H1 (cell line): ENCODE measurements at places on chromosomes 16 and 17. TPM values are rescaled to one million over a fixed set of nuclear protein-coding genes. Genes with fewer than 3 reads are reported as not detected.

TNK1 gene
- polyA plus RNA-seq: 9.5 and 13.4 TPM in 2 replicates

PRR29 gene
- 0.83 and 0.96 TPM in 2 replicates for polyA plus RNA-seq

TBC1D3 gene
- polyA plus RNA-seq: not detected in 2 replicates

DNA sequence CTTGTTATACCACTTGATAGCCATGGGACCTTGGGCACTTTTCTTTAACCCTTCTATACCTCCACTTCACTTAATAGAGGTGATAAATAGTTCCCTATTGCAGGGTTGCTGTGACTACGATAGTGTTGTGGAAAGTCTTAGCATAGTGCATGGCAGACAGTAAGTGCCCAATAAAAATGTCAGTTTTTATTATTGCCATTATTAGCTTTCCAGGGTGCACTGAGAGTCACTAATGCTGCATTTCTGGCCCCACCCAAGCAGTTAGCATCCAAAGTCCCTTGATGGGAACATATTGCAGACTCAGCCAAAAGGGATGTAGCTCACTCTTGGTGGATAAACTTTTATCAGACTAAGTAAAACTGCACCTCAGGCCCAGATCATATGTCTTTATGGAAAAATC lies 41.5 kb upstream of the TEKT3 start:
- H3K27ac ChIP-seq: no peak overlapping the region
- no peak overlapping the region for H3K4me3 ChIP-seq
- no peaks in the 10 kb centered on the region for H3K36me3 ChIP-seq
- no peaks in the 10 kb centered on the region for H3K27me3 ChIP-seq
- DNase-seq: no peak

DNA sequence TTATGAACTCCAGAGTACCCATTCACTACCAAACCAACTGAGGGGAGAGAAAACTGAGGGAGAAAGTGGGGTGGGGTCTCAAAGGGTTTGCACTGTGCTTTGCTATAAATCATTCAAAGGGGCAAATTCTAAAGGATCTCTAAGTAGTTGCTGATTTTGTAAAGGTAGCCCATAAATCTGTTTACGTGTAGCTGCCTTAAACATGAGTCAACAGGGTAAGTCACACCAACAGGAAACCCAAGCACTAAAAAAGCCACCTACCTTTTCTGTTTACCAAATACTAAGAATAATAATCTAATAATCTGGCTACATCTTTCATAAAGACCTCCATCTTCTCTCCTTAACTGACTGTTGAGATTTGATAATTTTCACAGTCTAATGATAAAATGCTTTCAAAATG lies 8.4 kb upstream of the HSBP1 start:
- peaks cover 18% of the 10 kb centered on the region for H3K4me1 ChIP-seq
- H3K27ac ChIP-seq: no peak overlapping the region

DNA sequence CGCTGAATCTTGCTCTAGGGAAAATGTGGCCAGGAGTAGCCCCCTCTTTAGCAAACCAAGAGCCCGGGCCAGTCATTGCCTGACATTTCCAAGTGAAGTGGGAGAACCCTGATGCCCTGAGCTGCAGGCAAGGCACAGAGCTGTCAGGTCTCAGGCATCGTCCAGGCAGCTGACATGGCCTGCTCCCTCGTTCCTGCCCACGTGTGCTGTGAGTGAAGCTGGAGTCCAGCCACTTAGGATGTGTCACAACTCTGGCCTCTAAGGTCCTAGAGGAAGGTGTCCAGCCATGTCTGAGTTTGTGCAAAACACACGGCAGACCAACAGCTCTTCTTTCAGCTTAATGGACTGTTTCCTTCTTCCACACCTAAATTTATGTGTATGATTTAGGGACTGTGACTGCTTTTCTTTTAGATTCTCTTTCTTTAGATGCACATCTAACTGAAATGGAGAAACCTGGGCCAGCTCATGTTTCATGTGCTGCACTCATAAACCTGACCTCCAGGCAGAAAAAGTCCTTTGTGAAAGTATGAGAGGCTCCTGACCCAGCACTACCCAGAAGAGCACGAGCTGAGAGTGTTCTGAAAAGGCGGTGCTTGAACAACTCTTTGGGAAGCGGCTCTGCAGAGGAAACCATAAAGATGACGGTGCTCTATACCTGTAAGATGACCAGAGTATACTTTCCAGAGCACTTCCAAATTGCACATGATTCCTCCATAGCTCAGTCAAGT lies 14.8 kb upstream of the LIMD2 start:
- H3K36me3 ChIP-seq: peaks cover 9% of the 10 kb centered on the region
- DNase-seq: no peak
- H3K4me1 ChIP-seq: no peaks in the 10 kb centered on the region
- no peaks in the 10 kb centered on the region for H3K27me3 ChIP-seq
- no peak overlapping the region for H3K4me3 ChIP-seq
- no peak overlapping the region for H3K27ac ChIP-seq

DNA sequence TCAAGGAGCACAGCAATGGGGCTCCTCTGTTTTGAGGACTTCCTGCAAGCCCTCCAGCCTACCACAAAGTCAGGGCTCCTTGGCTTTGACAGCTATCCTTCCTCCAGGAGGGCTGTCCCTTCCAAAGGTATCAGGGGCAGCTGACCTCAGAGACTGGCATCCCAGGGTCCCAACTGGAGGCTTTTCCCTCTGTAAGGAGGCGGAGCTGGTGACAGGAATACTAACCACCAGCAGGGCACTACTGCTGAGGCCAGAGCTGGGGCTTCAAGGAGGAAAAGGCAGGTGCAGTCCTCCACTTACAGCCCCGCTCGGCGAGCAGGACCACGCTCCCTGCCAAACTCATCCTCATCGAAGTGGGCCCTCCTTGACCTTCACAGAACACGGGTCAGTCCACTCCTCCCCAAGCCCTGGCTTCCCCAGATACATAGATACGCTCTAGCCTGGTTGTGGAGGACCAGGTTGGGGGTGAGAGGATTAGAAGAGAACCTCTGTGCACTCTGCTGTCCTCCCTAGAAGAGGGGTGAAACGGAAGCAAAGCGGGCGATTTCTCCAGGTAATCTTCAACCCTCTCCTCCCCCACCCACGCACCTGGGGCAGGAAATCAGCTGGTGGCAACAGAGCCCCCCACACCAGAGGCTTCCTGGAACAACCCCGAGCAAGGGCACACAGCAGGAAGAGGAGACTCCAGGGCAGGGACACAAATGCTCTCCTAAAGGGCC lies 20.5 kb downstream of the ST3GAL2 start:
- no peak overlapping the region for H3K4me3 ChIP-seq
- DNase-seq: no peak
- no peaks in the 10 kb centered on the region for H3K27me3 ChIP-seq
- H3K4me1 ChIP-seq: no peaks in the 10 kb centered on the region
- no peak overlapping the region; the same call in 1 of the 2 replicates for H3K27ac ChIP-seq

DNA sequence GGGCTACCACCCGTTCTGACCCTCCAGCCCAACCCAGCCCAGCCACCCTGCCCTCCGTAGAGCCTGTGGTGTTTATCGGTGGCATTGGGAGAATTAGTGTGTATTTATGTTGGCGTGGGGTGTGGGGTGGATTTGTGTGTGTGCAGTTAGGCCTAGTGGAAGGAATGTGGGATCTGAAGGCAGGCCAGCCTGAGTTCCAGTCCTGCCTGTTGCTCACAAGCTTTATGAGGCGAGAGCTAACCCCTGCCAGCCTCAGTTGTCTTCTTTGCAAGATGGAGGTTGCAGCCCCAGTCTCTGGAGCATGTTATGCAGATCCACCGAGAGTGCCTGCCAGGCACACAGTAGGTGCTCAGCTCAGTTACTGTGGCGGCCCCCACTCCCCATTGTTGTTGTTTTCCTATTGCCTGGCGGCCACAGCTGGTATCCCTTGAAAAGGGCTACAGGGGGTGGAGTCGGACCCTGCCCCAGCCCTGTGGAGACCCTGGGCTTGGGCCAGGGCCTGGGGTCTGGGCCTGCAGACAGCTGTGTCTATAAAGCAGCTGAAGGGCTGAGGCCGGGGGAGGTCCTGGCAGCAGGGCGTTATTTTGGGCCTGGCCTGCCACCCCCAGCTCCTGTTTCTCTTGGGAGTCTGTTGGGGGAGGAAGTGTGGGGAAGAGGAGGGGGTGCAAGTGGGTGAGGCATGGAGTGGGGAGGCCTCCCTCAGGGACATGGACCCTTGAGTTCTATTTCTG lies 5.1 kb downstream of the ERBB2 start:
- no peak overlapping the region for H3K4me3 ChIP-seq
- no peaks in the 10 kb centered on the region for H3K27me3 ChIP-seq
- H3K36me3 ChIP-seq: peaks cover 24% of the 10 kb centered on the region
- no peak for DNase-seq
- peaks cover 22% of the 10 kb centered on the region for H3K4me1 ChIP-seq

KCNH4 gene
- 0.44 and 0.53 TPM in 2 replicates for polyA plus RNA-seq

CWC25 gene
- polyA plus RNA-seq: 9.2 and 11.1 TPM in 2 replicates

DNA sequence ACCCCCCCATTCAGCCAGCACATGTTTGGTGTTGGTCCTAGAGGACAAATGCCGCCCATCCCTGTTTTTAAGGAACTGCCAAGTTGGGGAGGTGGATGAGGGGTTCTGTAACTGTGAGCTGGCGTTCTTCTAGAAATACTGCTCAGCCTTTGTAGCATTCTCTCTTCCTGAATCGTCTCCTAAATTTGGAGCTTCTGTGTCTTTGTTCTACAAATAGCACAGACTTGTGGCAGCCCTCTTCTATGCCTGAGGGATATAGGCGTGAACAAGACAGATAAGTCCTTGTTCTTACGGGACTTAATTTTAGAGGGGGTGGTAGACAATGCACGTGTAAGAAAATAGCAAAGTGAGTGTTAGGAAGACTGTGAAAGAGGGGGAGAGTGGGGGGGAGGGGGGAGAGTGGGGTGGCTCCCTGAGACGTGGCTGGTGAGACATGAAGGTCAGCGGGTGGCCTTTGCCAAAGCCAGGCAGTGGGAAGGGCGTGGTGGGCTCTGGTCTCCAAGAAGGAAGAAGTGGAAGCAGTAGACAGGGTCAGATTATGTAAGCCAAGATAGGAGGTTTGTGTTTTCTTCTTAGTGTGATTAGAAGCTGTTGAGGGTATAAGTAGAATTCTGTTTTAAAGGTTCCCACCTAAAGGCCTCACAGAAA lies 9.9 kb downstream of the MFSD11 start:
- no peaks in the 10 kb centered on the region for H3K27me3 ChIP-seq
- H3K4me1 ChIP-seq: no peaks in the 10 kb centered on the region
- no peak for DNase-seq
- H3K27ac ChIP-seq: no peak overlapping the region
- peaks cover 18% of the 10 kb centered on the region for H3K36me3 ChIP-seq

GRCh38 chr17:44438636-44439035 lies 49.2 kb upstream of the ITGA2B start:
- H3K4me1 ChIP-seq: no peaks in the 10 kb centered on the region
- no peak for DNase-seq
- no peaks in the 10 kb centered on the region for H3K27me3 ChIP-seq
- H3K4me3 ChIP-seq: no peak overlapping the region
- H3K36me3 ChIP-seq: peaks cover 2% of the 10 kb centered on the region; the same call in 1 of the 2 replicates
- H3K27ac ChIP-seq: peak overlapping the region; percentile 26; the same call in 1 of the 2 replicates
